A172 (cell line): ENCODE measurements at places on chromosomes 1 and 21.

DNA sequence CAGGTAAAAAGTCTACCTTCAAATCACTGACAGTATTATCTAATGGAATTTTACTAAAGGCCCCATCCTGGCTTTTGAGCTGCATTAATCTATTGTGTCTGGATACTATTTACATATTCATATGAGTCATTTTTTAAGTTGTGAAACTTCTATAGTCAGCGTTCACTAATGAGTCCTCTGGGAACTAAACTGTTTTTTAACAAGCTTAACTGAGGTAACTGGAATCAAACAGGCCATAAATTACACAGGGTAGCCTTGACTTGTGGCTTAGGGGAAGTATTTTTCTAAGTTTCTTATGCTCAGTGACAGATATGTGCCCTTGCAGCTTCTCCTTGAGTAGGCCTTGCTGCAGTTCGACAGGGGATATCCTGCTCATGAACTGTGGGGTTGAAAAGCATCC lies 68.8 kb downstream of the JMJD4 start:
- DNase-seq = peak; percentile 7

GRCh38 chr1:230251644-230252191 lies 174.4 kb downstream of the PGBD5 start:
- DNase-seq = no peak

DNA sequence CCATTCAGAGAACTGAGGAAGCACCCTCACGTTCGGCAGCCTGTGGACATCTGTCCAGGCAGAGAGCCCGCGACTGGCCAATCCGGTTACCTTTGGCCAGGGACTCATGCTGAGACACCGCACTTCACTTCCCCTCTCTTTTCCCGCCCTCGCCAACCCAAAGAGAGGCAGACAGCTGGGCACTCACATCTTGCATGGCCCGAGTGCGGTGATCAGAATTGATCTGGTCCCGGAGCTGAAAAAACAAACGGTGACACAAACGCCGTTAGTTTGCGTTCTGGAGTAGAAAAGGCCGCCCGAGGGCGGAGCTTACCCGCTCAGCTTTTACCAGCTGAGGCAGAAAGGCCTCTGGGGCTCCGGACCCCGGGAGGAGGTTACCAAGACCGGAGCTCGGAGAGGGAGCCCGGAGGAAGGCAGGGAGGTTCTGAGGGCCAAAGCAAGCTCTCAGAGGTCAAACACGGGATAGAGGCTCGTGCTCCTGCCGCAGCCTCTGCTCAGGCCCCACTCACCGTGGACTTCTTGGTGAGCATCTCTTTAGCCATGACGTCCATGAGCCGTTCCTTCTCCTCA lies 376 bp downstream of the SF3A3 start:
- peak; percentile 21 for DNase-seq

DNA sequence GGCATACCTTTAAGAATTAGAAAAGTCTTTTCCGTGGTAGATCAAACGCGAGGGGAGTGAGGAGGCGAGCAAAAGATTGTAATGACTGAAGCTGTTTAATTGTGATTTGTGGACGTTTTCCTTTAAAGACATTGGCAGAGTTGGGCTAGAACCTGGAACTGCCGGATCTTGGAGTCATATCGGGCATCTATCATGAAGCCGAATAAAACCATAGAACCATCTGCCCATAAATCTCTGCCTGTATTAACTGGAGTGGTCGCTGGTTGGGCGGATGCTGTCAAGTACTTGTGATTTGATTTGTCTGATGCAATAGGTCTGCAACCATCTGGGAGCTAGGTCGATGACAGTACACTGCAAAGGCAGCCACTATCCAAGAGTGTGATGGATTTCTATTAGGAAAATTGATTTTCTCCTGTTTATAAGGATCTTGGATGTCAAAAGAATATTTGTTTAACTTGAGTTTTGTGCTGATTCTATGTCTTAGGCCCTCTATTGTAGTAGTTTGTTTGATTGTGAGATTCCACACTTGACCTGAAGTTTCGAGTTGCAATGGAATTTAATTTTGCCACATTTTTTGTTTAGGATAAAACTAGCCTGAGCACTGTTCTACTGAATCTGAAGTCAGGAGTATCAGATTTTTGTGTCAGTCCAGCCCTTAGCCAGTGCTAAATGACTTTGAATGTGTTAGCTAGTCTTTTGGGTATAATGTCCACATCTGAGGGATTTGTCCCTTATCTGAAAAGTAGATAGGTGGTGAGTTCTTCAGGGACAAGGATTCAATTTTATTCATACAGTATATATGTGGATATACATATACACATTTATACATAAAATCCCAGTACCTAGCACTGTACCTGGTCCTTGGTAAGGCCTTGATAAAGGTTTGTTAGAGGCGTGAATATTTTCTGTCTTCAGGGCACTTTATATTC lies 1.2 kb downstream of the SARS1 start:
- DNase-seq = peak; percentile 70

DNA sequence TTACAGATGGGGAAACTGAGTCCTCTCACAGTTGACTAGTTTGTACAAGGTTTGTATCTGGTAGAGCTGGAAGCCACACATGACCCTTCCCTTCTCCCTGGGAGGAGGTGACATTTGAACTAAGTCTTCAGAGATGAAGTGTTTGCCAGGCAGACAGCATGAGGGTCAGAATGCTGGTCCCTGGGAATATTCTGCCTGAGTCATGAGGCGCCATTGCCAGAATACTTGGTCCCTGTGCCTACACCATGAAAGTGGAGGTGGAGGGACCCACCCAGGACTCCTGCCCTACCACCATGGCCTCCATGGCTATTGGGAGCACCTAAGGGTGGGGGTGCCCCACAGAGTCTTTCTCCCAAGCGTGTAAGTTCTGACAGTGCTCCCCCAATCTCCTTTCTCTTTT lies 7.0 kb downstream of the RPS6KA1 start:
- DNase-seq = no peak

DNA sequence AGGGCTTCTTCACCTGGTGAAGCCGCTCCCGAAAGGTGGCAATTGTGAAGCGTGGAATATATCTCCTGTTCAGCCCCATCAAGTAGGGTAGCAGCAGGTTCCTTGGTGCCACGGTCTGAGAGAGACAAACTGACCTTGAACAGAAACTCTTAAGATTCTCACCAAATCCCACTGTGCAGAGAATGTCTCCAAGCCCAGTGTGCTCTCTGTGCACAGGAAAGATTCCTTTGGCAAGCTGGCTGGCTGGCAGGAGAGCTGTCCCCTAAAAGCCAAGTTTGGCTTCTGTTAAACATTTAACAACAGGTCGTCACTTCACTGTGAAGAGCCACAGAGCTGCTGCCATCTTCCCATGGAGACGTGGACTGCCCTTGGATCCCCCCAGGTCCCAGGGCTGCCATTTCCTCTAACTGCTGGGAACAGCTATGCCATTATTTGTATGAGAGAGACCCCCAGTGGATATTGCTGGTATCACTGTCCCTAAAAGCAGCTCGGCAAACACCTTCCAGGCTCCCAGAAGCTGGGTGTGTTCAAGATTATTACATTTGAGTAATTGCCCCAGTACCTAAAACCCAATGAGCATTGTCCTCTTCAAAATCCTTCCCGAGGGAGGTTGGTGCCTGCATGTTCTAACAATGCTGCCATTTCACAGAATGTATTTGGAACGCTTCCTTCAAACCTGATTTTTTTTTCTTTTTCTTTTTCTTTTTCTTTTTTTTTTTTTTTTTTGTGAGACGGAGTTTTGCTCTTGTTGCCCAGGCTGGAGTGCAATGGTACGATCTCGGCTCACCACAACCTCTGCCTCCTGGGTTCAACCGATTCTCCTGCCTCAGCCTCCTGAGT lies 71.8 kb downstream of the CD58 start:
- DNase-seq = peak; percentile 56

GRCh38 chr1:79945391-79945790 lies 938.9 kb upstream of the ADGRL4 start:
- no peak for DNase-seq
